ENCODE measurements at places on chromosomes 5 and 9. TPM values are rescaled to one million over a fixed set of nuclear protein-coding genes. Genes with fewer than 3 reads are reported as not detected.
A peak's percentile ranks its signal among the peaks of the same experiment; 100 is the strongest.

- ATAC-seq, result no peak
Measured at GRCh38 chr9:135618866-135619598, 20.3 kb downstream of the GLT6D1 start.

GRCh38 chr5:21774801-21775200 is 1078.3 kb downstream of the CDH12 start:
- peak; percentile 80 for ATAC-seq

- peak; percentile 2 for ATAC-seq
Measured at GRCh38 chr9:137452761-137453642, 6.1 kb downstream of the NSMF start.

- peak; percentile 11 for ATAC-seq
Measured at GRCh38 chr5:176447591-176447977, 601 bp upstream of the FAF2 start.

- ATAC-seq, result peak; percentile 73
Measured at GRCh38 chr5:149471406-149472183, 79.6 kb downstream of the CSNK1A1 start.

SCGB3A2 gene
- not detected for total RNA-seq

ERAP2 gene
- total RNA-seq, result 1.3 TPM
